ENCODE measurements at places on chromosomes 1 and 21. TPM values are rescaled to one million over a fixed set of nuclear protein-coding genes. Genes with fewer than 3 reads are reported as not detected.

Gene AMY1C
- not detected for polyA plus RNA-seq

- H3K4me3 ChIP-seq = no peak overlapping the region
- no peaks in the 10 kb centered on the region for H3K27me3 ChIP-seq
- no peak for DNase-seq
- no peak overlapping the region for H3K27ac ChIP-seq
- H3K36me3 ChIP-seq = peaks cover 17% of the 10 kb centered on the region
Measured at GRCh38 chr1:100510451-100510850, 27.5 kb upstream of the GPR88 start.

DNA sequence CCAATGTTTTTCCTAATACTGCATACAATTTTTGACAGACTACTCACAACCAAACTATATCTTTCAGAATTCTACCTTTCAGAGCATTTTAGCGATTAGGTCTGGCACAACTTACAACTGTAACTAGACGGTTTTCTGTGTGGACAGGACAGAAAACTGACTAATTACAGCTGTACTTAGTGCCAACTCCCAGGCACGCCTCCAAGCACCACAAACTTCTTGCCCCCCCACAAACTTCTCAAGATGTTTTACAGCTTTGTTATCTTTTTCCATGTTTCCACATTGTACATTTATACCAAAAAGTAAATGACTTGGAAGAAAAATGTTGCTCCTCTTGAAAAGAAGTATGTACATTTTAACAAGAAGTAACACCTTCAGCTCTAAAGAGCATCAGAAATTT, 13.8 kb downstream of the LYST start:
- H3K27me3 ChIP-seq = no peaks in the 10 kb centered on the region
- H3K4me1 ChIP-seq = no peaks in the 10 kb centered on the region
- H3K4me3 ChIP-seq = no peak overlapping the region
- no peaks in the 10 kb centered on the region for H3K36me3 ChIP-seq
- no peak overlapping the region for H3K27ac ChIP-seq
- no peak for DNase-seq

Gene RAB4A
- polyA plus RNA-seq = 31.9 TPM

Gene AMY2A
- polyA plus RNA-seq = not detected

DNA sequence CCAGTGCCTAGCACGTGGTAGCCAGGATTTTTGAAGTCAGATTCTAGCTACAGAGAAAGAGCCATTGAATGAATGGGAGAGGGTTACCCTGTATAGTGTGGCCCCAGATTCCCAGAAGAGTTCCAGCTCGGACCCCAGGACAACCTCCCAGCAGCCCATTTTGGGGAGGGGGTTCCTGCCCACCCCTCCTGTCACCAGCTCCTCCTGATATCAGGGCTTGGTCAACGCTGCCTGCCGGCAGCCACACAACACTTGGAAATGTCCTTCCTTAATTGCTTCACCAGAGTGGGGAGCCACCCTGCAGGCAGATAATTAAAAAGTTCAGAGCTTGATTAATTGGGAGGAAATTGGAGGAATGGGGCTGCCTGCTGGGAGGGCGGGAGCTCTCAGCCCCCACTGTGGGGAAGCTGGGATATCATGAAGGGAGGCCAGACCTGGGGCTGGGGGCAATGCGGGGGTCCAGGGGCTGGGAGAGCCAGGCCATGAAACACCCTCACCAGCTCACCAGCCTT, 120.5 kb downstream of the LACTBL1 start:
- H3K27ac ChIP-seq = no peak overlapping the region
- H3K4me1 ChIP-seq = no peaks in the 10 kb centered on the region
- DNase-seq = no peak
- H3K4me3 ChIP-seq = no peak overlapping the region
- H3K27me3 ChIP-seq = no peaks in the 10 kb centered on the region

Data from small intestine (tissue), 16 donors.